ENCODE measurements at places on chromosomes 2 and 18.

DNA sequence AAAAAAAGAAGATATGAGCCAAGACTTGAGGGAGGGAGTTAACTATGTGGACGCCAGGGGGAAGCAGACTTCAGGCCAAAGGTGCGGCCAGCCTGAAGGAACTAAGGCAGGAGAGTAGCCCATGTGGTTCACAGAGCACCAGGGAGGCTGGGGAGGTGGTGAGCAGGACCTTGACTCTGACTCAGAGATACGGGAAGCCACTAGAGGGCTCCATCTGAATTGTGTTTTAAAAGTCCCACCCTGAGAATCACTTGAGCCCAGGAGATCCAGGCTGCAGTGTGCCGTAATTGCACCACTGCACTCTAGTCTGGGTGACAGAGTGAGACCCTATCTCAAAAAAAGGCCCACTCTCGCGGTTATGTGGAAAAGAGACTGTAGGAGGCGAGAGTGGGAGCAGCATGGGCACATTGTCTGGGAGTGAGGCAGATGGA lies 12.3 kb downstream of the CEP192 start:
- peak; percentile 48 for DNase-seq

- DNase-seq = no peak
Observed at GRCh38 chr2:39023649-39024048, 97.2 kb downstream of the SOS1 start.

DNA sequence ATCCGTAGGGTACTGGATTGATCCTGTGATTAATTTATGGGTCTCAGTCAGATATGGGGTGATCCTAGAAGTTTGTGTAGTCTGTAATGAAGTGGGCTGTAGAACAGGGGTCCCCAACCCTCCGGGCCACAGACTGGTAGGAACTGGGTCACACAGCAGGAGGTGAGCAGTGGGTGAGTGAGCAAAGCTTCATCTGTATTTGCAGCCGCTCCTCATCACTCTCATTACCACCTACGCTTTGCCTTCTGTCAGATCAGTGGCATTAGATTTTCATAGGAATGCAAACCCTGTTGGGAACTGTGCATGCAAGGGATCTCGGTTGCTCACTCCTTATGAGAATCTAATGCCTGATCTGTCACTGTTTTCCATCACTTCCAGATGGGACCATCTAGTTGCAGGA lies 48.8 kb downstream of the EML4 start:
- no peak for DNase-seq

GRCh38 chr2:5175231-5175630 lies 517.0 kb upstream of the SOX11 start:
- no peak for DNase-seq

DNA sequence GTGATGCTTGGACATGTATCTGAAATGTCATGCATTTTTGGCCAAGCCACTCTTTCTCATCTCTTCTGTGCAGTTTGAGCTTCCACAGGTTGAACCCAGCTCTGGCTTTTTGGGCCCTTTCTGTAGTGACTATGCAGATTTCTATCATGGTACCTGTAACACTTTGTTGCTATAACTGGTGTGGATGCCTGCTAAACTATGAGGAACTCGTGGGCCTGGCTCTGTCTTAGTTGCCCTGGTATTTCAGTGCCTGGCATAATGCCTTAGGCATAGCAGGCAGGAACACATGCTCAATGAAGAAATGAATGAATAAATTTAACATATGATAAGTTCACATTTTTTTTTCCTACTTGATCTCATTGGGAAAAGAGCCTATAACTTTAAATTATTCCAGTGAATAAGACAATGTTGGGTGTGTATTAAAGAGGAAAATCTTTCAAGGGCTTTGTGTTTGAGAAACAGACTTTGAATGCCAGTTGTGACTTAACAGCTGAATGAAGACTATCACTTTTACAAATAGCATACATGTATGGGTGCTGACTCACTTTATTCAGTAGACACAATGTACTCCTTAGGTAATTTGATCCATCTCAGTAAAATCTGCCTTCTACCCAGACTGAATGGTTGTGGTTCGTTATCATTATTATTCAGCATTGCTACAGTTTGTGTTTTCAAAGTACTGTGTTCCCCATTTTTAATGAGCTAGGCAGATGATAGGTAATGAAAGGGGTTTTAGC lies 86.4 kb upstream of the MAP4K3 start:
- DNase-seq = no peak

DNA sequence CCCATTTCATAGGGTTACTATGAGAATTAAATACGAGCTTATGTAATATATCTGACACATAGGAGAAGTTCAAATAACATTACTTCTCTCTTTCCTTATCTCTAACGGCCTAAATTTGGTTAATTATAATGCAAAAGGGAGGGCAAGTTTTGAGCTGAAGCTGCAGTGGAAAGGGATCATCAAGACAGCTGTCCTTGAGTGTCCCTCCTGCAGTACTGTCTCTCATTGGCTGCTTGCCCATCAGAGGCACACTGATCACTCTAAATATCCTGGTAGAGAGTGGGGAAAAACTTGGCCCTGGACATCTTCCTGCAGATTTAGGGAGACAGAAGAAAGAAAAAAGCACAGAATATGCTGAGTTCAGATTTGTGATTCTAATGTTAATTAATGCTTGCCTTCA lies 186.0 kb downstream of the CAMKMT start:
- no peak for DNase-seq

- DNase-seq = no peak
Observed at GRCh38 chr2:160794926-160795325, 301.3 kb upstream of the RBMS1 start.

DNA sequence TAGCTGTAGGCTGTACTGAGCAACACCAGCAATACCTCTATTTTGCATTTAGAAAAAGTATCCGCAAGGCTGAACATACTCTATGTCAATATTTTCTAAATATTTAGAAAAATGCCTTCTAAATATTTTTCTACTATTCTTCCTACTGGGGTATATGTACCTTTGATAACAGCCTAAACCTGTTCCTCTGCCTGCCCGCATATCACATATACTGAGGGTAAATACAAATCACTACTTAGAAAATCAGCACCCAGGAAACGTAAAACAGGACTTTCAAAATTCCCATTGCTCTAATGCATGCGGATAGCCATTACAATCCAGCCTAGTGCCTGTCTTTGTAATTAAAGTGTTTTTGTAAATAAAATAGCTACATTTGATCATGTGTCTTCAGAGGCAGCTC lies 56.1 kb downstream of the NCKAP5 start:
- DNase-seq = no peak

GRCh38 chr18:80145196-80145804 lies 36.2 kb downstream of the ADNP2 start:
- DNase-seq = peak; percentile 39

- DNase-seq = peak; percentile 79
Observed at GRCh38 chr2:190267302-190267701, 52.3 kb downstream of the HIBCH start.

DNA sequence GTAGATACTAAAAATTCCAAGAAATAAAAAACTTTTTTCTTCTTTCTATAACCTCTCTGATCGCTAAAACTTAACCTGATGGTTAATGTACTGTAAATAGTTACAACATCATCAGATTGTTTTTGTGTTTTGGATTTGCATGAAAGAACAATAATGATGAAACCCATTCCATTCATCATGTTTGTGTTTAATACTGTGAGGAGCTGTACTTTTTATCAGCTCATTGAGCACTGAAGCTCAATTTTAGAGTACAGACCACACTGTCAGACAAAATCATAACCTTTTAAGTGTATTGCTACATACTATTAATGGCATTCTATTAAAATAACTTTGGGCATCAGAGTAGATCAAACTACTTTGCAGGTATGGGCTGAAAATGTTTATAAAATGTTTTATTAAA lies 14.8 kb upstream of the BBS5 start:
- DNase-seq = no peak

All from cardiac muscle cell (in vitro differentiated cells and primary cell).